ENCODE measurements at places on chromosomes 5 and 9.
A peak's percentile ranks its signal among the peaks of the same experiment; 100 is the strongest.

DNA sequence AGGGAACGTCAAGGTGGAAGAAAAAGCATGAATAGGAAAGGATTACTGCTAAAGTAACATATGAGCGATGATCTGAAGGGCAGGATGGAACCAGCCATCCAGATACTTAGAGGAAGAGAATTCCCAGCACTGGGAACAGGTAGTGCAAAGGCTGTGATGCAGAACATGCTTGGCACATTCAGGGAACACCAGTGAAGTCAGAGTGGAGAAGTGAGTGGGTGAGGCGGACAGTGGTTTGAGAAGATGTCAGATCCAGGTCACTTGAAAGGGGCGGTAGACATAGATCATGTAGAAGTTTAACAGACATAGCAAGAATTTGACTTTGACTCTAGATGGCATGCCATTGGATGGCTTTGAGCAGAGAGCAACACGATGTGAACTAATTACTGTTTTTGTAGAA lies 374.2 kb downstream of the PDE4D start:
- no peak for DNase-seq

DNA sequence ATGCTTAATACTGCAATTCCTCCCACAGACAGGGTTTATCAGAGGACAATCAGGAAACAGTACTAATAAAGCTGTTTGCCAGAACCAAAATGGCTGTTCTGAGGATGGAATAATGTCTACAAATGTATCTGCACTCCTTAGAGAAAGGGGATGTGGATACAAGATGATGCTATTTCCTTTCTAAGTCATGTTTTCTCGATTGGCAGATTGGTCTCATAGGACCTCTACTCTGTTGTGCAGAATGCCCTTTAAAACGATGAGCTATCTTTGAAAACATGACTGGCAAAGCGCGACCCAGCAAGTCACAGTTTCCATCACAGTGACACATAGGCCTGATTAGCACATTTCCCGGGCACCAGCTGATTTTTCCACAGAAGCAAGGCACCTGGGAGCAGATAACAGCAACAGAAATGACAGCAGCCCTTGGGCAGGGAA lies 54.0 kb downstream of the AOPEP start:
- no peak for DNase-seq

DNA sequence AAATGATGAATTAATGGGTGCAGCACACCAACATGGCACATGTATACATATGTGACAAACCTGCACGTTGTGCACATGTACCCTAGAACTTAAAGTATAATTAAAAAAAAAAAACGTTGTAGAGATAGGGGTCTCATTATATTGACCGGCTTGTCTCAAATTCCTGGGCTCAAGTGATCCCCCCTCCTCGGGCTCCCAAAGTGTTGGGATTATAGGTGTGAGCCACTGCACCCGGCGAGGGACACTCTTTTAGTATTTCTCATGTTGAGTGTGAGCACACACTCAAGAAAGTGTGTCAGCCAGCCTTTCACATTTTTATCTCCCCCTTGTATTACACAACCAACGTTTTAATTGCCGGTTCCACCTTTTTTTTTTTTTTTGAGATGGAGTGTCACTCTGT lies 87.7 kb upstream of the SPIN1 start:
- DNase-seq: no peak

DNA sequence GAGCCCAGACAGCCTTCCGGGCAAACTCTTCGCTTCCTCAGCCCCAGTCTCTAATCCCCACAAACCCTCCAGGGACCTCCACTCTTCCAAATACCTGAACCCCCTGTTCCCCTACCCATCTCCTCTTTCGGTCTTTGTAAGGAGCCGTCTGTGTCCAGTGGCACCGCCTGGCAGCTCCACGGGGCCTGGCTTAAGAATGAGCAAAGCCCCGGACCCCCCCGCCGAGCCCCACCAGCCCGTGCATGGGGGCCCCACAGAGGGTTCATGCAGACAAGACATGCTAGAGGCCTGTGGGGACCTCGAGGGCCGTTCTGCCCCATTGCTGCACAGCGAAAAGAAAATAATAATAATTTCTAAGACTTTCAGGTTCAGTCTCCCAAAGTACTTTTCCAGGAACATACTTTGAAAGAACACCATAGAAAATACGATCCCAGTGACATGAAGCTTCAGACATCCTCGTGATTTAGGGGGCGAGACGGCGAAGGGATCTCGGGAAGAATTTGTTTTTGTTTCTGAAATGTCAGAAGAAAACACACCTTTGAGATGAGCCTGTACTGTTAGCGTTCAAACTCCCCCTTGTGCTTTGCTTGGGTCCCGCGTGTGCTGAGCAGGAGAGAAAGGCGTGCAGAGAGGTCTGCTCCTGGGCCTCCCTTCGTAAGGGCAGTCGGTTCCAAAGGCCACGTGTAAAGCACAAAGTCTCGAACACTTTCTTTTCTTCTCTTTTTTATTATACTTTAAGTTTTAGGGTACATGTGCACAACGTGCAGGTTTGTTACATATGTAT lies 49.2 kb downstream of the IRX2 start:
- peak; percentile 71 for DNase-seq

DNA sequence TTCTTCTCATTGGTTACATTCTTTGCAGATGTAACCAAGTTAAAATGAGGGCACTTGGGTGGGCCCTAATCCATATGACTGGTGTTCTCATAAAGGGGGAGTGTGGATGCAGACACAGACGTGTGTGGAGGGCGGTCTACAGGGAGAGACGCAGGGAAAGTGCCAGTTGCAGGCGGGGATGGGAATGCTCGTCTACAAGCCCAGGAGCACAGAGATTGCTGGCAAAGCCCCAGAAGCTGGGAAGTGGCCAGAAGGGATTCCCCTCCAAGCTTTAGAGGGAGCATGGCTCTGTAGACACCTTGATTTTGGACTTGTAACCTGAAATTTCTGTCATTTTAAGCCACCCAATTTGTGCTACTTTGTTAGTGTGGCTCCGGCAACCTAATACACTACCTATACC lies 96.8 kb upstream of the CTSL start:
- DNase-seq: no peak

DNA sequence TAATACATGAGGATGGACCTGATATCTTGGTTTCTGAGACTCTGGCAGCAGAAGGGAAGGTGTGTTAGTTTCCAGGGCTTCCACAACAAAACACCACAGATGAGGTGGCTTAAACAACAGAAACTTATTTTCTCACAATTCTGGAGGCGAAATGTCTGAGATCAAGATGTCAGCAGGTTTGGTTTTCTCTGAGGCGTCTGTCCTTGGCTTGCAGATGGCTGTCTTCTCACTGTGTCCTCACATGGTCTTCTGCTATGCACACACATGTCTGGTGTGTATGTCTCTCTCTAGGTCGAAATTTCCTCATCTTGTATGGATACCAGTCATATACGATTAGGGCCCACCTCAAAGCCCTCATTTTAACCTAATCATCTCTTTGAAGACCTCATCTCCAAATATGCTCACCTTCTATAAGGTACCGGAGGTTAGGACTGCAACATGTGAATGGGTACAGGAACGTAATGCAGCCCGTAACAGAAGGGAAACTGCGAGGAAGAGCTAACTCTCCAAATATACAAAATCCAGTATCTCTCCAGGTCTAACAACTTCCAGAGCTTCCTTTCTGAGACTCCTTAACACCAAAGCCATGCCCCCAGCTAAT lies 139.8 kb upstream of the SMARCA2 start:
- no peak for DNase-seq

GRCh38 chr5:135998889-135999288 lies 29.9 kb upstream of the TGFBI start:
- no peak for DNase-seq

GRCh38 chr5:169583101-169583423 lies 511 bp upstream of the SPDL1 start:
- no peak for DNase-seq

DNA sequence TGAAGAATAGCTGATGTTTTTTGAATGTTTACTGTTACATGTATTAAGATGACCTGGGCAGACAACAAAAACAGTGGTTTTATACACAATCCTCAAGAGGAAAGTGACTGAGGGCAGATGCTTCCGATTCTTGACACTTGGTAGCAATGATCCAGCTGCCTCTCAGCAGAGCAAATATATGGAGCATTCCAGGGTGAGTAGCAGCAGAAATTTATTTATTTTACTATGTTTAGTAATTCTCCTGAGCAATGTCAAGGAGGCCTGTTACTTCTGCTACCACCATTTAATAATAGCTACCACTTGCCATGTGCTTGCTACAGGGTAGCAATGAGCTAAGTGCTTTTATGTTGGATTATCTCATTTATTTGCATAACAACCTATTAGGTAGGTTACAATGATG lies 69.1 kb upstream of the NR3C1 start:
- no peak for DNase-seq

- DNase-seq: peak; percentile 93
Measured at GRCh38 chr9:109331353-109331752, 10.5 kb upstream of the EPB41L4B start.

DNA sequence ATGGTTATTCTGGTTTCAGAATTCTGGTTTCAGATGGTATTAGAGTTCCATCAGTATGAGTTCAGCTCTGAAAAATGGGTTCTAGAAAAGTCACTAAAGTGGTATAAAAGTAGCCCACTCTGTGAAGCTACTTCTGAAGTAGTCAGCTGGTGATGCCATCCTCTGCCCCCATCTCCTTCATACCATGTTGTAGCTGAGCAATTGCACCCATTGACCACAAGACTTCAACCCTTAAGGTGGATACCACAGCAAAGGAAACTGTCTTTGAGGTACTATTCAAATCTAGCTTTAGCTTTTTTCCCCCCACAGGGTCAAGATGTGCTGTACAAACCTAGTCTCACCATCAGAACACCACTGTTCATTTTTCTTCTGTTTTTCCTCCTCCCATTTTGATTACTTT lies 444.9 kb downstream of the DMAC1 start:
- DNase-seq: no peak
